ENCODE measurements at places on chromosomes 7 and 10. TPM values are rescaled to one million over a fixed set of nuclear protein-coding genes. Genes with fewer than 3 reads are reported as not detected.

DNA sequence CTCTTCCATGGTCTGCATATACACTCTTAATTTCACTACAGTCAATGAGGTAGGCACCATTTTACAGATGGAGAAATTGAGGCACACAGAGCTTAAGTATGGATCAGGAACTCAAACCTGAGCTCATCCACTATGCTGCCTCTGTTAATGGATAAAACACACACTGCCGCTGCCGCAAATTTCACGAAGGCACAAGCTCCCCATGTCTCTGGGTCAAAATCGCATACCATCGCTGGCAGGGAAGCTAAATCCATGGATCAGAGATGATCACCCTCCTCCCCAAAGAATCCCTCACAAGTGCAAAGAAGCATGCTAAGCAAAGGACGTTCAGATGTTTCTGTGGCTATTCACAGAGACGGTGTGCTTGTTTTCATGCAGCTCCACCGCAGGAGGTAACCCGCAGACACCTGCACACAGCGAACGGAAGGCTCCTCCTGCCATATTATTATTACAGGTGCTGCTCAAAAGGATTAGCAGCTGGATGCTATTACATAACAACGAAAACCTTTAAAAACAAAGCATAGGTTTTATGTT is 109.3 kb downstream of the UBE2H start:
- no peak for ATAC-seq

GRCh38 chr10:8665322-8665721 is 610.8 kb downstream of the GATA3 start:
- ATAC-seq: no peak

GRCh38 chr10:85864868-85865526 is 501.6 kb downstream of the GRID1 start:
- ATAC-seq: peak; percentile 81

DNA sequence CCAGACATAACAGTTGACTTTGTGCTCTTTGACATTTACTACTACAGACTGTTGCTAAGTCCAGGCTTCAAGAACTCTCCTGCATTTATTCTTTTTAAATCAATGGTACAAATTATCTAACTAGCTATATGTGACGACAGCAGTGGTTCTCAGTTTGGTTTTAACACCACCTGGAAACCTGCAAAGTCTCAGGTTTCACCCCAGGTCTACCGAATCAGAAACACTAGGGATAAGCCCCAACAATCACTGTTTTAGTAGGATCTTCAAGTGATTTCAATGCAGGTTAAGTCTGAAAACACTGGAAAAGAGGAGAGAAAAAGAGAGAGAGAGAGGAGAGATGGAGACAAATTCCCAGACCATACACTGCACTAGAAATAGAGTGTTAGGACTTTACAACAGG is 519.0 kb downstream of the PCDH15 start:
- ATAC-seq: no peak

DNA sequence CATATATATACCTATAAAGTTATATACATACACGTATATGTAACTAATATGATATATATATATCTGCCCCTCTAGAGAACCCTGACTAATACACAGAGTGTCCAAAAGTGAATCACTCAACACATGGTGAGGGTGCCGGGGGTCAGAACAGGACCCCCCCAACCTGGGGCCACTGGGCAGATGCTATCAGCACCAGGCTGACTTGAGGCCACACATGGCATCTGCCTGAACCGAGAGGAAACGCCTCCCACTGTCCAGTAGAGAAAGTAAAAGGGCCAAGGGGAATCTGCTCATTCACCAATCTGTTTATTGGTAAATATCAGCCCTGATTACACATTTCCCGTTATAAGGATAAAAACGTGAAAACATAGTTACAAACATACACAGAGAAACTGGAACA is 218.3 kb downstream of the PTPRN2 start:
- no peak for ATAC-seq

GRCh38 chr10:99654390-99655175 is 4.7 kb upstream of the ENTPD7 start:
- no peak for ATAC-seq

DNA sequence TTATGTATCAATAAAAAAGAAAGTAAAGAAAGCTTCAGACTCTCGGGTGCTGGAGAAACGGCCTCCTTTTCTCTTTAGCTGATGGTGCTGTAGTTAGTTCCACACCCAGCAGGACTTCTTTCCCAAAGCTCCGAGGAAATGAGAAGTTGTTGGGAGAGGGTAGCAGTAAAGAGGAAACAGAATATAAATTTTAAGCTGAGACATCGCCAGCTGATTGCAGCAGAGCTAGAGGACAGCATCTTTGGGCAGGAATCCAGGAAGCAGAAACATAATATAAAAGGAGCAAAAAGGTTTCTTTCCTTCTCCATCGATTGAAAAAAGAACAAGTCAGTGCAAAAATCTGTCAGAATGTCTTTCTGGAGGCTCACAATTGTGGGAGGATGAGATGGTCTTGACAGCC is 616.9 kb upstream of the FOXK1 start:
- ATAC-seq: no peak

GRCh38 chr10:127576051-127576450 is 26.9 kb downstream of the NPS start:
- no peak for ATAC-seq

- peak; percentile 86 for ATAC-seq
Measured at GRCh38 chr7:27237735-27238334, 4.8 kb upstream of the EVX1 start.

- ATAC-seq: no peak
Measured at GRCh38 chr7:106883456-106884026, 18.5 kb downstream of the PIK3CG start.

DNA sequence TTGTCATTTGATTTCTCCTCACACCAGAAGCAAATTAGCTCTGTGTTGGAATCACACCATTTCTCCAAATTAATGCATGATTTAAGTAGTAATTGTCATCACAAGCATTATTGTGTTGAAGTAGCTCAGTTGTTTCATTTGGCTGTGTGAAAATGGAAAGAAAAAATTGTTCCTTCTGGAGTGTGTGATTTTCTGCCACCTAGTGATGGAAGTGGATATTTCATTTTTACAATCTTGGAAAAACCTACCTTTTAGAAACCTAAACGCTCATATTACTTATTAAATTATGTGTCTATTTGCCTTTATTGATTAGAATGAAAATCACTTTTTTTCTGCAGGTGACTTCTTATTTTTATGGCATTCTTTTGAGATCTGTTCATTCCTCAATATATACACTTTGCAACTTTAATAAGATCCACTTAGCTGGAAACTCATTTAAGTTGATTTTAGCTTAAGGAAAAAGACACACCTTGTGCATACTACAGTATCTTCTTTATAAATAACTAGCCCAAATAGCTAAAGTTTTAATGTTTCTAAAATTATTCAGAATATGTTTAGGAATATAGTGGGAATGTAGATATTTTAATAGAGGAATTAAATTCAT is 50.0 kb downstream of the SRI start:
- no peak for ATAC-seq

DNA sequence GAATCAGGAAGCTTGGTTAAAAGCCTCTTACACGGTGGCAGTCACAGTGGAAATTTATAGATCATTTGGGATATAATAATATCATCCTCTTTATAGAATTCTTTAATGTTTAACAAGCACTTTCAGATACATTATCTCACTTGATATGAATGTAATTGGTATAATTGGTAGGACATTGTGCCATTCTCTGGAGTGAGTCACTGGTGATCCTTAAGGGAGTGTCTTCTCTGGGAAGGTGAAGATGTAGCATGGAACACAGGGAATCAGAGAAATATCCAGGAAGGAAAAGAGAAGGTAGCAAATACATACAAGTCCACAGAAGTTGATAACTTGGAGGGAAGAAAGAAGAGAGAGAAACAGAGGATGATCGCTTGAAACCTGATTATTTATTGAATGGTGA is 9.8 kb downstream of the PTPRZ1 start:
- no peak for ATAC-seq

DNA sequence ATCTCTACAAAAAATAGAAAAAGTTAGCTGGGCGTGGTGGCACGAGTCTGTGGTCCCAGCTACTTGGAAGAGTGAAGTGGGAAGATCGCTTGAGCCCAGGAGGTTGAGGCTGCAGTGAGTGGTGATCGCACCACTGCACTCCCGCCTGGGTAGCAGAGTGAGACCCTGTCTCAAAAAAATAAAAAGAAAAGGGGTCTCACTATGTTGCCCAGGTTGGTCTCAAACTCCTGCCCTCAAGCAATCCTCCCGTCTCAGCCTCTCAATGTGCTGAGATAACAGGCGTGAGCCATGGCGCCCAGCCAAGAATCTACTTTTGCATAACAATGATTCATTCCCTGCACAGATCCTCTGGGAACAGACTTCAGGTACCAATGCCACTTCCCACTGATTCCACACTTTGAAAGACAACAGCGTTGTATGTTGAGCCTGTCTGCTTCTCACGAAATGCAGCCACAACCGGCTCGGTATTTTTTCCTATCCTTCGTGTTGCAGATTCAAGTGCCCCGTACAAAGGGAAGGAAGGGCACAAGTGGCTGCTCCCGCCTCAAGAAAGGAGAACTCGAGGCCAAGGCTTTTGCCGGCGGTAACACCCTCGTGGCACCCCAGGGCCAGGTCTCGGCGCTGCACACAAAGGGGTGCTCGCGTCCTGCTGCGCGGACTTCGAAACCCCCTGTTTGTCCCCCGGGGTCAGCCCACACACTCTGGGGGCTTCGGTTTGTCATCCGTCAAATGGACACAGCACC is 745 bp downstream of the DAGLB start:
- ATAC-seq: peak; percentile 28

- peak; percentile 26 for ATAC-seq
Measured at GRCh38 chr7:1882451-1882850, 212.4 kb downstream of the ELFN1 start.

GRCh38 chr7:71408271-71408670 is 276.3 kb downstream of the GALNT17 start:
- no peak for ATAC-seq

DNA sequence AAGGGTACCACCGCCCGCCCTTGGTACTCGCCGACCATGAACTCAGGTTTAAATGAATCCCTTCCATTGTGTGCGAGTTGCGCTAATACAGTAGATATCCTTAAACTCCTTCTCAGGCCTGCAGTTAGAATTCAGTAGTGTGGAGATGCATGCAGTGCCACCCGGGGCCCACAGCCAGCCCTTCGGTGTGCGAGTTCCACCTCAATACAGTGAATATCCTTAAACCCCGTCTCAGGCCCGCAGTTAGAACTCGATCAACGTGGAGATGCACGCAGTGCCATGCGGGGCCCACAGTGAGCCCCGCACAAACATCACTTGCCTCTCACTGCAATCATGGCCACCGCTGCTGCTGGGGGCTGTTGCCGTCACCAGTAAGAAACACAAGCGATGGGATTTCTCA is 261.9 kb downstream of the MAD1L1 start:
- ATAC-seq: no peak

DNA sequence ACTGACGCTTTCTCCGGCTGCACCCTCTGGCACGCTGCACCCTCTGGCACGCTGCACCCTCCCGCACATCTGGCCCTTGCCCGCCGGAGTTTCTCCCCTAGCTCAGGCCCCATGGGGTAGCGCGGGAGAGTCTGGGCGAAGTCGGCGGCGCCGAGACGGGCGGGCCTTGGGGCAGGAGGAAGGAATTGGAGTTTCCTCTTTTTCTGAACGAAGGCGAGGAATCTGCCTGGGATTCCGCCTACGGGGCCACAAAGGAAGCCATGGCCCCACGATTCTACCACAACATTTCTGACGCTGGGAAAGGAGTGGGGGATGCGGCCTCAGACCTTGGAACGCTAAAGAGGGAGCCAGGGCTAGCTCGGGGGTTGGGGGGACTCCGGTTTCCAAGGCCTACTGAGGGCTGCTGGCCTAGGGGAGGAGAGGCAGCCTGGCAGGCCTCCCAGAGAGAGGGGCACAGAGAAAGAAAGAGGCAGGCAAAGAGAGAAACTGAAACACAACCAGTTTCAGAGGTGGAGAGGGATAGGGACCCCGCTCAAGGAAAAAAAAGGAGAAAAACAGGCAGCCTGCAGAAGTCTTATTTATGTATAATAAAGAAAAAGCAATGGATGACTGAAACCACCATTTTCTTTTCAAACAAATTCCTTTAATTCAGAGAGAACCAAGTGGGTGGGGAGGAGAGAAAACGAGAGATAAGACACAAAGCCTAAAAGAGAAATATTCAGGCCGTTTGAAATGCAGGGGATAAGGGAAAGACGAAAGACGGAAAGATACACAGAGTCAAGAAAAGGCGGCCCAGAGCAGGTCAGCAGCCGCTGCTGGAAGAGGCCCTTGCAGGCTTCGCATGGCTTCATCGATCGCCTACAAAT is 4.3 kb downstream of the TLX1 start:
- ATAC-seq: no peak

DNA sequence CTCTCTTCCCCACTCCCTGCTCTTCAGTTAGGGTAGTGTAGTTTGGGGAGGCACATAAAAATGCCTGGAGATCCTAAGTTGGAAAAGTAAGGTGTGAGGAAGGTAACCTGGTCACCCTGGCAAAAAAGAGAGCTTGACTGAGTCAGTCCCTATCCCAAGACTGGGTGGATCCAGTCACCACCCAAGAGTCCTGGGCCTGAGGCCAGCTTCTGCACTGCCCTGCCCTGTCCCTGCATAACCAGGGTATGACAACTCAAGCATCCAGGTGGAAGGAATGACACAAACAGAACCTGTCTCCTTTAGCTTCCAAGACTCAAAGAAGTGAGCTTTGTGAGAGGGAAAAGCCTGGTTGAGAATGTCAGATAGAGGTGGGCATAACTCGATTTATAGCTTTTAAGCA is 26.9 kb upstream of the SORBS1 start:
- ATAC-seq: no peak

- peak; percentile 56 for ATAC-seq
Measured at GRCh38 chr10:102418622-102419268, at the start of gene PSD. TSS of gene PSD (minus strand) at chr10:102418785. CDS start at chr10:102417038, 1,747 bp downstream.

GRCh38 chr7:116511552-116512519 is 12.3 kb downstream of the CAV2 start:
- ATAC-seq: peak; percentile 79

The COMTD1 gene
- 7.9 TPM for total RNA-seq

The TUBAL3 gene
- total RNA-seq: not detected

The TFEC gene
- total RNA-seq: 3.9 TPM

The RPEL1 gene
- 0.09 TPM for total RNA-seq

The ANKRD26 gene
- 39.4 TPM for total RNA-seq

The LRRTM3 gene
- total RNA-seq: 5.5 TPM

The DYNC1I1 gene
- total RNA-seq: 5.3 TPM

The LEP gene
- under 0.01 TPM for total RNA-seq

The ST8SIA6 gene
- 0.97 TPM for total RNA-seq

The MOSPD3 gene
- total RNA-seq: 9.5 TPM

The ADAP1 gene
- total RNA-seq: 1.3 TPM

The NACAD gene
- total RNA-seq: 11.3 TPM

The XPNPEP1 gene
- 83.0 TPM for total RNA-seq

The CCDC7 gene
- total RNA-seq: 58.4 TPM

The CALML3 gene
- total RNA-seq: 0.05 TPM

The EPO gene
- not detected for total RNA-seq

All from motor neuron (in vitro differentiated cells).